Stomach (tissue), 19 donors: ENCODE measurements at places on chromosomes 11 and 22.
A peak's percentile ranks its signal among the peaks of the same experiment; 100 is the strongest.

DNA sequence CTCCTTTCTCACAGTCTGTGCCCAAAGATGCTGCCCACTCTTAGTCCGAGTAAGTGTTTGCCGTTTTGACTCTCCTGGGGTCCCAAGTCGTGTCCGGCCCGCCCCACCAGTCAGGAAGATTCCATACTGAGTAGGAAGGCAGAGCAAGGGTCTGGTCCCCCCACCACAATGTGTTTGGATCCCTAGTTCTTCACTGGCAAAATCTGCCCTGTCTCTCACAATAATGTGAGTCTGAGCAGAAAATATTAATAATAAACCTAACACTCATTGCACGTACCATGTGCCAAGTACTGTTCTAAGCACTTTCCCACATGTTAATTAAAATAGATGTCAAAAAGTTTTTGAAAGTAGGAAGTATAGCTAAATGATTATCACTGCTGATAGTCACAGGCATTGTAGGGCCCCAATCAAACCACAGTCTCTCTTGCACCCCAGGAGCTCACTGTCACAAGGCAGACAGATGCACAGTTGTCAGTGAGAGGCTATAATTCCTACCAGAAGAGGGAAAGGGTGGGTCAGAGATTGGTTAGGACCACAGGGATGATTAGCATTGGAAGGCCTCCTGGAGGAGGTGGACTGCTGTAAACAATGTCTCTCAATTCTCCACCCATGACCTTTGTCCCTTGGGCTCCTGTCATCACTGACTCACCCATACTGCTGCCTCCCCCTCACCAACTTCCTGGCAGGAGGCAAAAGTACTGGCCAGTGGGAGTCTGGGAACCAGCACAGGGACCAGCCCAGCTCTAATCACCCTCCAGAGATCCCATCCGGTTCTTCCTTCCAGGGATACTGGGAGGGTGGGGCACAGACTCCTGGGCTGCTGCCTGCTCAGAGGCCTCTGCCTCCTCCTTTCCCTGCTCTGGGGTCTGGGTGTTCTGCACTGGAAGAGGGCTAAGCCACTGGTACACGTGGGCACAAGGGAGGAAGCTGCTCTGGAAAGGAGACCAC, 1.0 kb upstream of the POLD4 start:
- peak; percentile 88 for DNase-seq

GRCh38 chr11:17000987-17001386, 13.2 kb downstream of the PLEKHA7 start:
- no peak for DNase-seq

GRCh38 chr11:2945757-2946287, 16.6 kb upstream of the PHLDA2 start:
- no peak for DNase-seq

DNA sequence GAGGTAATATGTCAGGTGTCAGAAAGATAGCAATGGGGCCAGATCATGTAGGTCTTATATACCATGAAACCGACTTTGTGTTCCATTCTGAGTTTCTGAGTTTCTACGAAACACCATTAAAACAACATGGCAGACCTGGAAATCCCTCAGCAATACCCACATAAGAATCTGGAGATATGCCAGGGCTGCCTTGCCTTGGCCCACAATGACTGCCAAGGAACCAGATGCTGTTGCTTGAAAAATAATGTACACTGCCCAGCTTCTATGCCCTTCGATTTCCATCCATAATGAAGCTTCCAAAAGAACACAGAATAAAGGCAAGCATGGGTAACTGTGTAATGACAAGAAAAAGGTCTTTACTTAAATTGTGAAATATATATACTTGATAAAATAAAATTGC, 277.4 kb downstream of the SOX6 start:
- no peak for DNase-seq

DNA sequence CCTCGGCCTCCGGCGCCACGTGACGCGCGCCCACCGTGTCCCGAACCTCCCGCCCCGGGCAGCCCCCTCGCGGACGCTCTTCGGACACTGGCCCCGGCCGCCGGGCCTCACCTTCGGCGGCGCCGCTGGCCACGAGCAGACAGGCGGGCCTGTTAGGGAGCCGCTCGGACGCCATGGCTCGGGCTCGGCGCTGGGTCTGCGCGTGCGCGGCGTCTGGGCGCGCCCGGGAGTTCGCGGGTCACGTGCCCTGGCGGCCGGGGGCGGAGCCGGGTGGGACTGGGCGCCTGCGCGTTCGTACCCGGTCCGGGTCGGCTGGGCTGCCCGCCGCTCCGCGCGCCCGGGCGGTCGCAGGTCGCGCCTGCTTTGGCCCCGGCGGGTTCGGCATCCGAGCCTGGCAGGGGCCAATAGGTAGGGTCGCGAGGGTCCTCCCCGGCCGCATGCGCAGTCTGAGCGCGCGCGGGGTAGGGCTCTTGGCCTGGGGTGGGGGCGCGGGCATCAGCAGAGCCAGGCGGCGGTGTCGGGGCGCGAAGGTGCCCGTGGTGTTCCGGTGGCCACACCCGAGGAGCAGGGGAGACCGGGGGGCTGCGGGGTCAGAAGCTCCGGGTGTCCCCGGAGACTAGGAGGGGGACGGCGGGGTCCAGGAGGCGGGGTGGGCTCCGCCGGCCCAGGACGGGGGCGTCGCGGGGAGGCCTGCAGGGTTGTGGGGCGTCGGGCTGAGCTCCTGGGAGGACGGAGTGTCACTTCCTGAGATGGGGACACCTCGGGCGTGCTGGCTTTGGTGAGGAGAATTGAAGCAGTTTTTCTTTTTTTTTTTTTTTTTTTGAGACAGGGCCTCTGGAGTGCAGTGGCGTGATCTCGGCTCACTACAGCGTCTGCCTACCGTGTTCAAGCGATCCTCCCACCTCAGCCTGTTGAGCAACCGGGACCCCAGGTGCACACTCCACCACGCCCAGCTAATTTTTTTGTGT, at the start of gene GATD1:
TSS of gene GATD1 (minus strand) at position 200 of the 968 bp plus-strand sequence. CDS start at position 175, 25 bp downstream.
- peak; percentile 95 for DNase-seq

DNA sequence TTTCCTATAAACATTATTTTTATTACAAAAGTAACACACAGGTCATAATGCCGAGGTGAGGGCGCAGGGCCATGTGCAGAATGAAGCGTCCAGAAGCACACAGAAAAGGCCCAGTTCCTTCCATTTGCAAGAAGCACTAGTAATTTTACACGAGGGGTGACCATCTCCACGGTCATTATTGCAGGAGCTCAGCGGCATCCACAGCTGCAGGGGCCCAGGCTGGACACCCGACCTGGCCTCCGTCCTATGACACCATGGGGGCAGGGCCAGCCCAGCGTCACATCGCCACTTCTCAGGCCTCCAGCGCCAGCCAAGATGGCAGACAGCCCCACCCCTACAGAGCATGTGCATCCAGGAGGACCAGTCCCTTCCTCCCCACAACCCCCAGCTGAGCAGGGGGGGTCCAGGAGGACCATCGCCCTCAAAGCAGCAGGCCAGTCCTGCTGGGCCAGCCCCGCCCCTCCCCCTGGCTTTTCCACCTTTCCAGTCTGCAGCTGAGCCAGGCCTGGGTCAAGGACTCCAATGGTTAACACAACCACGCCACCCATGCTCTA, 3.5 kb downstream of the IGF2 start:
- no peak for DNase-seq

DNA sequence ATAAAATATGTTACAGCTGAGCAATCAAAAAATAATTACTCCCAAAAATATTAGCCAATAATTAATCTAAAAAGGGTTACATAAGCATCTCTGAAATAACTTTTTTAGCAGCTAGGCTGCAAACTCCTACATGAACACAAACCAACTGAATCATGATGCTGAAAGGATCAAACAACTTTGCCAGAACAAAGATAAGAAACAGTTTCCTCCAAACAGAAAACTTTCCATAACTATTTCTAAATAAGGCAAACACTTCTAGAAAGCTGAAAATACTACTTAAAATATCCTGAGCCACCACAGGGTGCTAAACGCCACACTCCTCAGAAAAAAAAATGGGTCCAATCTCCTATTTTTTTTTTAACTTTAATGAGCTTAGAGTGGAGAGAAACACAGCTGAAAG, 68.6 kb upstream of the ARHGAP32 start:
- no peak for DNase-seq

GRCh38 chr22:32562916-32563315, 88.3 kb downstream of the FBXO7 start:
- no peak for DNase-seq

GRCh38 chr11:65777241-65777640, 3.5 kb downstream of the AP5B1 start:
- peak; percentile 21 for DNase-seq
